Stimulated activated CD4-positive, alpha-beta T cell treated with anti-CD3 and anti-CD28 coated beads, Interleukin-15, amount 100 ng/mL, for 24 hours (primary cell): ENCODE measurements at places on chromosomes 16 and 17.

DNA sequence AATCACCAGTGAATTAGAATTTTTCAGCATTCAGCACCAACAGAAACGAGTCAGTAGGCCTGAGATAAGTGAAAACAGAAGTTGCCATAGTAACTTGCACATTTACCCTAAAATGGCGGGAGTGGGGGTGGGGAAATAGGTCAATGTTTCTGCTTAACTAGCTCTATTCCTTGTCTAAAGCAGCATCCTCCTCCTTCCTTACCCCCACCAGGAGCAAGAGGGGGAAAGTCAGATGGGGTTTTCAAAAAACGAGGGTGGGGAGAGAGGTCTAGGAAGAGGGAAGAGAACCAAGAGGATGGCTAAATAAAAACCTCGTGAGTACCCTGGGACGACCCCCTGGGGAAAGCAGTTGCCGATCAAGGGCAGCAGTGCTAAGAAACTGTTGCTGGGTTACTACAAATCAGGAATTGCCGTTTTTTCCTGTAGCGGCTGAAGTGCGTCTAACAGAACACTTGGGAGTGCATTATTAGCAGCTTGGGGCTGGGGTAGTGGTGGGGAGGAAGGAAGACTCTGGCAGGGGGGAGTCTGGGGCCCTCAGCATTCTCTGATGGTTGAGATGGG, 34.4 kb upstream of the MNT start:
- DNase-seq = no peak

DNA sequence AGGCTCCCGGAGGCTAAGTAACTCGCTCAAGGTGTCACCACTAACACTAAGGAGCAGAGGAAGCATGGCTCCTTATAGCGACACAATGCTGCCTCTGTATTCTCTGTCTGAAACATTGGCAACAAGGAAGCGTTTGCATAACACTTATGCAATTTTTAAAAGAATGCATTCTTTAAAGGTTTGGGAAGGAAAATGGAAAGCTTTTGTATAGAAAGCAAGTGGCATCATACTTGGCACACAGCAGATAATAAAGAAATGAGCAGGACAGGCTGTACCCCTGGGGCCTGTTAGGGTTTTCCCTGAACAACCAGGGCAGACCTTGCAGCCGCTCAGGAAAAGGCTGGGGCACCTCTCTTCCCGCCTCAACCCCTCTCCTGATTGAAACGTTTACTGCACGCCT, 36.9 kb downstream of the PPL start:
- DNase-seq = no peak

DNA sequence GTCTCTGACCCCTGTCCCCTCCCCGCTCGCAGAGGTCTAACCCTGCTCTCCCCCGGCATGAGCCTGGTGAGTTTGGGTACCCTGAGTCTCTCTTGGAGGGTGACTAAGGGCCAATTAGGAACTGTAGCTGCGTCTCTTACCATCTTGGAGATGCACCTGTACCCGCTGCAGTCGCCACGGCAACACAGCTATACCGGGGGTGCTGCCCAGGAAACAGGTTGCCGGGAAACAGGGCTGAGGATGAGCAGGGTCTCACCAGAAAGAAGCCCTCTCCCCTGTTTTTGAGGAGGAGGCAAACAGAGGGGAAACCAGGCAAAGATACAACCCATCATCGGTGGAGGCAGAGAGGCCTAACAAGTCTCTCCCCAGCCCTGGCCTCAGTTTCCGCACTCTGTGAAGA, 140.2 kb downstream of the TMEM132E start:
- DNase-seq = no peak

- no peak for DNase-seq
These were observed 6.7 kb downstream of the SMIM5 start for GRCh38 chr17:75639771-75640555.

DNA sequence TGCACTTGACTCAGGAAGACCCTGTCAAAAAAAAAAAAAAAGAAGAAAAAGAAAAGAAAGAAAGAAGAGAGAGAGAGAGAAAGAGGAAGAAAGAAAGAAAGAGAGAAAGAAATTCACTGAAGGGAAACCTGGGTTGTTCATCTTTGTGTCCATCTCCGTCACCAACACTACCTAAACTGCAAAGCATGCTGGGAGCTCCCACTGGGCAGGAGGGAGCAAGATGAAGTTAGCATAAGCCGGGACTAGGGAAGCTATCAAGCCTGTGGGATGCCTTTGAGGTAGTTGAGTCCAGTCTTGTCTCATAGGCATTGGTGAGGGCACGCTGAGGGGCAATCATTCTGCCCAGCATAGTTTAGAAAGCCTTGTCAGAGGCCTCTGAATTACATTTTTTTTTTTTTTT, 7.6 kb upstream of the CBFB start:
- DNase-seq = no peak

DNA sequence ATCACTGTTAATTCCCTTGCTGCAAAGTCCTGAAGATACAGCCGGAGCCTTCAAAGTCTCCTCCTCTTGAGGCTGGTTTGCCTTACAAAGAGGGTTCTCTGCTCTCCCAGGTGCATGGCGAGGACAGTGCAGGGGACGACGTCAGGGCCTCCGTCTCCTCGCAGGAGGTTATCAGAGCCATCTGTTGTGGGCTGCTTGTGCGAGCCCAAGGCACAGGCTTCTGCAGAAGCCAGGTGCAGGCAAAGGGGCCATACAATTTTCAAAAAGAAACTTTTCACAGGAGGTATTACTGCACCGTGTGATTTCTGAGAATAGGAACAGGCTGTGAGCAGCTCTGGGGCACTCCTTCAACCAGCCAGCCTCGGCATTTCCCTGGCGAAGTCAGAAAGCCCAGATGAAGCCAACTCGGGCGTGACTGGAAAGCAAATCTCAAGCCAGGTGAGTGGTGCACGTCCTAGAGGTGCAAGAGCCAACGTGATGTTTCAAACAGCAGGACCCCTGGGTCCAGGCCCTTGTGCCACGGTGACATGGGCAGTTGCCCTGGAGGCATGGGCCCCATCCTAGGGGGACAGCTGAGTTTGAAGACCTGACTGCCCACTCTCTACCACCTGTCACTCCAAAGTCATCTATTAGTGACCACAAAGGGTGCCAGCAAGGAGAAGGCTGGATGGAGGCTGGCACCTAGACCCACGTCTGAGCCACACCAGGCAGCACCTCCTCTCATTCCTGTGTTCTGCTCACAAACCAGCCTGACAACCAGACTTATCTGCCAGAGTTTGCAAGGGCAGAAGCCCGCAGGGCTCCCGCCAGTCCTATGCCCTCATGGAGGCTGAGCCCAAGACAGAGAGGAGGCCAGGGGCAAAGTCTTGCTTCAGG, 68.6 kb downstream of the SMPD3 start:
- DNase-seq = no peak

DNA sequence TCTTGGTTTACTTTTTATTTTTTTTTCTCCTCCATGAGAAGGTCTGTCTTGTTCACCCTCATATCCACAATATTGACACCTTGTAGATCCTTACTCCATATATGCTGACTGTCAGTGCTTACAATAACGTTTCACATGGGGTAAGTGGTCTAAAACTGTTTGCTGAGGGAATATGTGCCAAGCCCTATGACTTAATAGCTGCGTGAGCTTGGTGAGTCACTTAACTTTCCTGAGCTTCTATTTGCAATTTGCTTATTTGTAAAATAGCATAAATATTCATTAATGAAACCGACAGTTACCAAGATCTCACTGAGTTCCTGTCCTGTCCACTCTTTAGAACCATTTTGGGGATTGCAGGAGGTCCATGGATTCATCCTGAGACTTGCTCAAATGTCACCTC, 190.7 kb downstream of the CCT6B start:
- DNase-seq = no peak

- no peak for DNase-seq
These were observed 24.5 kb downstream of the GFOD2 start for GRCh38 chr16:67694611-67695010.

GRCh38 chr16:57512296-57513001, 23.9 kb downstream of the CCDC102A start:
- DNase-seq = no peak

GRCh38 chr17:42675348-42675964, 1.3 kb downstream of the PLEKHH3 start:
- DNase-seq = no peak

- DNase-seq = no peak
These were observed 71.9 kb downstream of the ABR start for GRCh38 chr17:1107777-1108477.

DNA sequence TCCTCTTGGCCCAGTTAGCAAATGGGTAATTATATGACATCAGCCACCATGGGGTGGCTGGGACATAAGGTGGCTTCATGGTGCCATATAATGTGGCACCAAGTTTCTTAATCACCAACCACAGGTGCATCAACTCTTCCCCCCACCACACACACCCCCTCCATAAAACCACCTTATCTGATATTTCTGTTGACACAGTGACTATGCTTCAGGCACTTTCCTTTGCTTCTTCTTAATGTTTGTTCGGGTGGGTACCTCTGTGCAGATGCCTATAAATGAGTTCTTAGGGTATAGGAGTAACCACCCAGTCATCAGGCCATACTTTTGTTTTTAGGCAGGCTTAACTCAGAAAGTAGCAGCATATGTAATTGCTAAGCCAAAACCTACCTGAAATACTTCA, 29.5 kb downstream of the RNF43 start:
- no peak for DNase-seq

DNA sequence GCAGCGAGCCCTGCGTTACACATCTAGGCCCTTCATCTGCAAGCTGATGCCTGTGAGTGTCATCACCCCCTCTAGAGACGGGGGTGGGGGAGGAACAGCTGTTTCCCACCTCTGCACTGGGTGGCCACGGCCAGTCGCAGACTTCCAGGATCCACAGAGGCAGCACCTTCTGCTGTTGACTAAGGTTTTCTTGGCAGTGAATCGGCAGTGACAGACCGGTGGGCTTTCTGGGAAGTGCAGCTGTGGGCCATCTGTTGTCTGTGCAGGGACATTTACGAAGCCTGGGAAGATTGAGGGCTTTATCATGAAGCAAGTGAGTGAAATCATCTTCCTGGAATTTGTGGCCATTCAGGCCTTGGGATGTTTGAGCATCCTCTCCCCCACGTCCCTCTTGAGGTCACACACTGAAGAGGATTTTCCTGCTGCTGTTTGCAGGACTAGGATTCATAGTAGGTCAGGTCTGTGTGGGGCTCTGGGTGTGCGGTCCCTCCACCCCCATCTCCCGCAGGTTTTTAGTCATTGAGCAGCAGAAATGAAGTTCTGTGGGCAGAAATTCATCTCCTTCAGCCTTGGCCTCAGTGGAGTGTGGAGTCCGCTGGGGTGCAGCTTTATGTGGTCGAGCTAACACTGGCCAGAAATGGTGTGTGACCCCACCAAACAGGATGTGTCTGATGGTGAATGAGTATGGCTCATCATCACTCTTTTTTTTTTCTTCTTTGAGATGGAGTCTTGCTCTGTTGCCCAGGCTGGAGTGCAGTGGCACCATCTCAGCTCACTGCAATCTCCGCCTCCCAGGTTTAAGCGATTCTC, 12.0 kb downstream of the PGS1 start:
- DNase-seq = peak; percentile 19

- DNase-seq = no peak
These were observed 27.8 kb downstream of the PLXDC1 start for GRCh38 chr17:39123627-39124026.

- DNase-seq = no peak
These were observed 390.2 kb downstream of the SEC14L1 start for GRCh38 chr17:77531002-77531401.

GRCh38 chr17:81927653-81928543, at the start of gene MAFG:
Gene MAFG (minus strand): TSS chr17:81927735. CDS start chr17:81923185, 4,550 bp downstream.
- peak; percentile 92 for DNase-seq

DNA sequence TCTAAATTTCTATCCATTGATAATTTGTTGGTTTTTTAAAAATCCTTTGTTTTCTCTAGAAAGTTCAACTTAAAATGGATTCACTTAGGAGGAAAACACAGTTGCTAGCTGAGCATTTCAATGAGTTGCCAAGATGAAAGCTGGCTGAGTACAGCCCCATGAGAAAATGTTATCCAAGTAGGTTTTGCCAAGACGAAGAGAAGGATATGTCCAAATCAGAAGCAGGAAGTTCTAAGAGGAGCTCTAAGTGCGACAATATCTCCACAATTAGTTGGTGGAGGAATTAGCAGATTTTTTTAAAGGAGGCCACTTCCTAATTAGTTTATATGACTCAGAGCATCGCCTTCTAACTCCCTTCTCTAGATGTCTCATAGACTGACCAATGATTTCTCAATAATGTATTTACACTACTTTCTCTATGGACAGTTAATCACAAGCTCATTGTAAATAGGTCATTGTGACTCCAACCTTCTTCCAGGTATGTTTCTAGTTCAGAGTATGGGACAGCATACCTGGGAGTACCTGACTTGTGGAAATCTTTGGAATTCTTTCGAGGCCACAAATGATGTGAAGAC, 873.3 kb upstream of the SOX9 start:
- DNase-seq = no peak

GRCh38 chr16:57153841-57154240, 32.0 kb downstream of the PSME3IP1 start:
- DNase-seq = no peak

DNA sequence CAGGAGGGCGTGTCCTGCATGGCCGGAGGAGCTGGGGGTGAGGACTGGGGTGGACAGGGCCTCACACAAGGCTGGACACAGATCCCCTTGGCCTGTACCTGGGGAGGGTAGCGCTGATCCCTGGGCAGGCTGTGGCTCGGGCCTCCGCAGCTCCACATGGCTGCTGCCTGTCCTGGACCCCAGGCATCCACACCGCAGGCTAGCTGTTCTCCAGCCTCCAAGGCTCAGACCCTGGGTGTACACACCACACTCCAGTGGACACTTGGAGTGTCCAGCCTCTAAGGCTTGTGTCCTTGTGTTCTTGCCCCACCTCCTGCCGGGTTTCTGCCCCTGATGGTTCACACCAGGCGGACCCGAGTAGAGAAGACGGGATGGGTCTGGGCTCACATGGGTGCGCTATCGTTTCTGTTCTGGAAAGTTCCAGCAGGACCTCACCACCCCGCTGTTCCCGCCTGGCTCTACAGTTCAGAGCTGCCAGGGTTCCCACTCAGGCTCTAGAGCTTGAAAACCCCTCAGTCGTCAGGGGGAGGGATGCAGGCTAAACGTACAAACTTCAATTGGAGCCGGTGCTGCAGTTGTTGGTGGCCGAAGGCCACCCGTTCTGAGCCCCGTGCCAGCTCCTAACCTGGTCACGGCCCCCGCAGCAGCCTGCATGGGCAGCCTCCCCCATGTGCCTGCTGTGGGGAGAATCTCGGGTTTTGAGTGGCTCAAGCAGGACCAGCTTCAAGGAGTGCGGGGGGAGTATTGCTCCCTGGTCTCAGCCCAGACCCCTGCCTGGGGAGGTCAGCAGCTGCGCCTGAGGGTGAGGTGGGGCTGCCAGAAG, 6.6 kb upstream of the FN3KRP start:
- no peak for DNase-seq

GRCh38 chr17:28033972-28034714, 8.3 kb upstream of the NLK start:
- DNase-seq = no peak

- no peak for DNase-seq
These were observed 160.6 kb downstream of the MAF start for GRCh38 chr16:79439901-79440300.
